ENCODE measurements at places on chromosomes 3 and 15.
A peak's percentile ranks its signal among the peaks of the same experiment; 100 is the strongest.

DNA sequence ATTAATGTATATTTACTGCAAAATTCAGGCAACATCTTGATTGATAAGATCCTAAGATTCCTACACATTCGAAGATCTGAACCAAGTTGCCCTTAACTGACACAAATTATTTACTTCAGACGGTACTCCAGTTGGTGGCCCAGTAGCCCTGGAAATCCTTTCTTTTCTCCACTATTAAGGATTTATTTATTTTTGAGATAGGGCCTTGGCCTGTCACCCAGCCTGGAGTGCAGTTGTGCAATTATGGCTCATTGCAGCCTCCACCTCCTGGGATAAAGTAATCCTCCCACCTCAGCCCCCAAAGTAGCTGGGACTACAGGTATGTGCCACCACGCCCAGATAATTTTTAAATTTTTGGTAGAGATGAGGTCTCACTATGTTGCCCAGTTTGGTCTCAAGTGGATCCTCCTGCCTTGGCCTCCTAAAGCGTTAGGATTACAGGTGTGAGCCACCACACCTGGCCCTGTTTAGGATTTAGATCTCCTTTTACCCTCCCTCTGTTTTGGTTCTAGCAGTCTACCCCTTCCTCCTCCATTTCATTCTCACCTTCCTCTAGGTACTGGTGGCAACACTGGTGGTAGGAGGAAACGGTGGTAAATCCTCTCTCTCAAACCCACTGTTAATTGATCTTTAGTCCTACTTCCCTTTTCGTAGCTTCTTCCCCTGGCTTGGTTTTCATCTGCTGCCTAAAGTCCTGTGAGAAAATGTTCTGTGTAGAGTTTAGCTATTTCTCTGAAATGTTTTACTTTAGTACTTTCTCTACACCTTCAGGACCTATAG, 12.7 kb upstream of the ZNF609 start:
- no peak for DNase-seq

- DNase-seq, result peak; percentile 75
These were observed 1.1 kb downstream of the CELSR3 start for GRCh38 chr3:48661501-48662144.

DNA sequence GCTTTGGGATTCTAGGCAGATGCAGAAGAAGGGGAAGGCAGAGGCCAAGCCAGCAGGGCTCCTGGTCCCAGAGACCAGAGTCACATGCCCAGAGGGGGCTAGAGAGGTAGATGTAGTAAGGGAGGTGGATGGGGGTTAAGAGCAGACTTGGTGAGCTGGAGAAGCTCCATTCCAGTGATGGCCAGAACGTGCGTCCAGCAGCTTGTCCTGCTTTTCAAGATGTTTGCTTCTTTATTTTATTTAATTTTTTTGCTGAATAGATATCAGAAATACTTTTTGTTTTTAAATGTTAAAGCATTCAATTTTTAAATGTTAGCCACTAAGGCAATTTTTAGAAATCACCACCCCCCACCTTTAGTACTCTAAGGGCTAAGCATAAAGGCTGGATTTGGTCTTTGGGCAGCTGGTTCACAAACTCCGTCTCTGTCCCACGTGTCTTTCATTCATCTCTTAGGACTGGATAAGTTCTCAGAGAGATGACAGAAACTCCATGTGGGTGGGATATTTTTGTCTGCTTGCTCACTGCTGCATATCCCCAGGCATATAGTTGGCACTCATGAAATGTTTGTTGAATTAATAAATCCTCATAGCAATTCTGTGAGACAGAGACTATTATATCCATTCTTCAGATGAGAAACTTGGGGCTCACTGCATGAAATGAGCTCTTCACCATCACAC, 6.7 kb downstream of the COLQ start:
- no peak for DNase-seq

DNA sequence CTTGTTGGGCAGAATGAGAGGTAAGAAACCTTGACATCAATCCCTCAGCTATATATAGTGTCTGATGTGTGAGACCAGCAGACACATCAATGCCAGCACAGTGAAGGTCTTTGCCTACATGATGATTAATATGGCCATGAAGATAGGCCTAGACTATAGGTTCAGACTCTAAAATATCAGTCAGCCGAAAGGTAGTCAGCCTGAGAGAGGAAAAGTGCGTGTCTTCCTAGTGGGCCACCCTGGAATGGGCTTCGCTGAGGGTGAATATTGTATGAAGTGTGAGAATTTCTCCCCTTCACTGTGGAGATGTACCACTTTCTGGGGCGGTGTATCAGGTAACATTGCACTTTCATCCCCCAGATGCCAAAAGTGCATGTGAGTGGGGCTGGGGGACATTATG, 33.0 kb upstream of the EPHB1 start:
- DNase-seq, result no peak

DNA sequence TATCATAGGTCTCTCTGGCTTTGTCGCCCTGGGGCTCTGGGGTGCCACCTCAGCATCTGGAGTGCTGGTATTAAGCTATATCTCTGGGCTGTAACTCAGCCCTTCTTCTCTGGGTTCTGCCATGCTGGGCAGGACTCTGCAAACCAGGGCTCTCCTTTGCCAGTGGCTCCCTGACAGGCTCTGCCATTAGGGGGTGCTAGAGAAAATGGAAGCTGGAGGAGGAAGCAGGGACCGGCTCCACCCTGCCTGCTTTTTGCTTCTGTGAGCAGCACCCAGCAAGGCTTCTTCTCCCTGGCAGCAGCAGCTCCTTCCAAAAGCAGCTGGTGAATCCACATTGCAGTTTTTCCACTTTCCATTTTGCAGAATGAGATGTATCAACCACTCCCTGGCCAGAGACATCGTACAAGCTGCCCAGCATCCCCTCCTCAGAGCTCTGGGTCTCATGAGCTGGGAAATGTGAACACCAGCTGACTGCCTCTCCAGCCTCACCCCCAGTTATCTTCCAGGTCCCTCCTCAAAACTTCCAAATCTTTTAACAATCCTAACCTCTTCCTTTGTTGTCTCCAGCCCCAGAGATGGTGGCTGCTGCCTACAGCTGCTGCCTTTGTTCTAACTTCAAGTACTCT, 165.0 kb downstream of the ABHD5 start:
- peak; percentile 19 for DNase-seq

DNA sequence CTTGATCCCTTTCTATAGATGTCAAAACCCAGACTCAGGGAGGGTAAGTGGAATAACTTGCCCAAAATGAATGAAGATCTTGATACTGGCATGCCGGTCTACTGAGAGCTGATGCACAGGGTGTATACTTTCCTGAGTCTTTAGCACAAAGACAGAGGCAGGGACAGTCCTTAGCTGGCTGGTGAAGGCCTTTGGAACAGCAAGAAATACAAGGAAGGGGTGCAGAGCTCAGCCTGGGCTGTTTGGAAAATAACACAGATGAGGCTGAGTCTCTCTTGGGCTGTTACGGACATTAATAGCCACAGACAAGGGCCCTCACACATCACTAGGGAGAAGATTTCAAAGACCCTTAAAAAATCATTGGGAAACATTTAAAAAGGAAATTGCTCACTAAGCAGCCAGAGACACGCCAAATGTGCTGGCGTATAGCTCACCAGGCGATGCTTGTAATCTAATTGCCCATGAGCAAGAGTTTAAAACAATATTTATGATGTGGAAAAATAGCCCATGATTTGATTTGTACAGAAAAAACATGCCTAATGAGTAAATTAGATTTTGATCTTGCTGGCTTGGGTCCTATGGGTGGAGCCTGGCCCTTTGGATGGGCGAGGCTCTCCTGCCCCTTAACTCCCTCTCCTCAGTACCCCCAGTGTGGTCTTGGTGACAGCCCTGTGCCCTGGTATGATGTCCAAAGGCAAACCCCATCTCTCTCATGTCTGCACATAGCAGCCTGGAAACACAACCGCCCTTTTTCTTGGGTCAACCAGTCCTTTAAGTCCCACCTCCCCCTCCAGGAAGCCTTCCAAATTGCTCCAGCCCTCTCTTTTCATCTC, 81.8 kb upstream of the MRPS22 start:
- no peak for DNase-seq

DNA sequence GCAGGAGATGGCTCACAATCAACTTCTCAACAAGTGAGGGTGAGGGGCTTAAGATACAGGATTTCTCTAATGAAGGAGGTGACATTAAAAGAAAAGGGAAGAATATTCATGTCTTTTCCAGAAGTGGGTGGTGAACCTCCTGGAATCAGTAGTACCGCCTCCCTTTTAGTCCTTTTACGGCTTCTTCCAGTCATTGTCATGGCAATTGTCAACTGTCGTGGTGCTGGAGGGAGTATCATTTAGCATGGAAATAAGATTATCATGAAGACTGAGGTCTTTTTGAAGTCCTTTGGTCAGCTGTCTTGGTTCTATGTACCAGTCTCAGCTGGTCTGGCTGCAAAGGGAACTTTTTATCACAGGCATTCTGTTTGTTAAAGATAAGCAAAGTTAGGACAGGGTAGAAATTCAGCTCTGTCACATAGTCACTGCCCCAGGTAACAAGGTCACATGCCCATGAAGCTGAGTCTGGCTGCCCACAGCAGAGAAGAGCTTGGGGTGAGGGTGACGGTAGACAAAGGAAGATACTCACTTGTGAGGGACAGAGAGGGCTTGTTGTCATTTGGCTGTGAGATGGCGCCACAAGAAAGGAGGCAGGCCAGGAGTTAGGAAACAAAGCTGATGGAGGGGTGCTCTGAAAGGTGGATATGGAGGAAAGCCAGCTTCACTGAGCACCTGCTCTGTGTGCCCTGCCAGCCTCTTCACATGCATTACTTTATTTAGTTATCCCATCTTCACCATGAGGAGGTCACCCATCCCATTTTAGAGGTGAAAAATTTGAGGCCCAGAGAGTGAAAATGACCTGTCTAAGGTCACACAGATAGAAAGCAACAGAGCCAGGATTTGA, 228.2 kb upstream of the TRIM42 start:
- no peak for DNase-seq

DNA sequence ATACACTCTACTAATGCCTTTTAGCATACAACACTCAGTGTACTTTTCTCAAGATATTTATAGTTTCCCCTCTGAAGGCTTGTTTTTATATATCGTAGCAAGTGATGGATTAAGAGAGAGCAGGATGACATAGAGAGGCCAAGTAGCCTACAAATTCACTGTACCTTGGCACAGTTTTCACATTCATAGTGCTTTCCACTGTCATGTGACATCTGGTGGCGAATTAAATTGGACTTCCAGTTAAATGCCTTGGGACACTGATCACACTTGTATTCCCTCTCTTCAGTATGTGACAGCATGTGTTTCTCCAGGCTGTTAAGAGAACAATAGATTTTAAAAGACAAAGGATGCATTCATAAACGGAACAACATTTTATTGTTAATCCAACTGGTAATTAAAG, 541.1 kb downstream of the MECOM start:
- no peak for DNase-seq

- no peak for DNase-seq
These were observed 189.2 kb downstream of the NTRK3 start for GRCh38 chr15:88067331-88067685.

DNA sequence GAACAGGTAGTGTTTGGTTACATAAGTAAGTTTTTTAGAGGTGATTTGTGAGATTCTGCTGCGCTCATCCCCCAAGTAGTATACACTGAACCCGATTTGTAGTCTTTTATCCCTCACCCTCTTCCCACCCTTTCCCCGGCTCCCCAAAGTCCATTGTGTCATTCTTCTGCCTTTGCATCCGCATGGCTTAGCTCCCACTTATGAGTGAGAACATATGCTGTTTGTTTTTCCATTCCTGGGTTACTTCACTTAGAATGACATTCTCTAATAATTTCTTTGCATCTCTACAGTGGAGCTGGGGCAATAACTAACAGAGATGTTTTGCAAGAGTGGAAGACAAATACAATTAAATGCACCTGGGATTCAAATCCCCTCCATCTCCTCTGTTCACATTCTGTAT, 93.2 kb downstream of the TP63 start:
- DNase-seq, result no peak

DNA sequence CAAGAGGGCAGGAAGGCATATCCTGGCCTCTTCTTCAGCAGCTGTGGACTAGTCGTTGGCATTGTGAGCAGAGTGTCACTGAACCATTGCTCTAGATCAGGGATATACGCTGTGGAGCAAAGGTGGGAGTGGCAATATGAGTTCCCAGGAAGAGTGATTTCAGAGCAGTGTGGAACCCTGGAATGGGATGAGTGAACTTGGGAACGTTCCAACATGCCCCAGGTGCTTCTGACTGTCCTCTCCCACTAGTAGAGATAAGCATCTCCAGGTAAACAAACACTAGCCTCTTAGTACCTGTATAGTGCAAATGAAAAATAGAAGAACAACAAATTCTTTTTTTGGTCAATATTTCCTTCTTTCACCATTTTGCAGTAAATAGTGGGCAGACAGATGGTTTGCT, 123.6 kb upstream of the VEPH1 start:
- no peak for DNase-seq

DNA sequence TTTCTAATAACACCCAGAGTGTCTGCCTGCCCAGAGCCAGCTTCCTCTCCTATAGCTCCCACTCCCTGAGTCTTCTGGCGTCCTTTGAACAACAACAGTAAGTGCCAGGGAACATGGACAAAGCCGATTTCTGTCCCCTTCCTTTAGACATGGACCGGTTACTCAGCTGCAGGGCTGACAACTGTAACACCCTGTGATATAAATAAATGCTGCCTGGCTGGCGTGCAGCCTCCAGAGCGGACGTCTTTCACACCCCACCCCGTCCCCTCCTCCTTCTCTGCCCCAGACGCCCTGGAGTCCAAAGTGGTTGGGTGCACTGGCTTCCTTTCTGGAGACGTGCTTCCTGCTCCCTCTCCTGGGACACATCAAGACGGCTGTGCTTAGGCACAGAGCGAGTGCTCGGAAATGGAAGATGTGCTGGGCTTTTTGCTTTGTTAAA, 281.9 kb upstream of the LRRFIP2 start:
- no peak for DNase-seq

GRCh38 chr3:141321109-141321497, 47.2 kb upstream of the ZBTB38 start:
- DNase-seq, result no peak

DNA sequence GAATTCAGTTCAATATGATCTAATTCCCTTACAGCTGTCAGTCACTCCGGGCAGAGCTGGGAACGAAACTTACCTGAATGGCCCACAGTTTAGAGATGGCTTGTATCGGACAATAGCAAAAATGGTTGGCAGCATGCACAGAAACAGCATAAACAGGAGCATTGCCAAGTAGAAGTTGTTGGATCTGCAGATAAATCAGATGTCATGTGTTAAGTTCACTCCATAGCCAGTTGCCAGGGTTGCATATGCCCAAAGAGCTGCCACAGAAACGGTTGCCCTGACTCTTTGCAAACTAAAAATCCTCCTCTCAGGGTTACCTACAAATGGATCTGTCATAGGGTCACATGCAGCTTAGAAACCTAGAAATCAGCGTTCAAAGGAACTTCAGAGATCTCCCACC, 15.4 kb upstream of the STARD5 start:
- no peak for DNase-seq
